ENCODE measurements at places on chromosomes 1 and 21.

DNA sequence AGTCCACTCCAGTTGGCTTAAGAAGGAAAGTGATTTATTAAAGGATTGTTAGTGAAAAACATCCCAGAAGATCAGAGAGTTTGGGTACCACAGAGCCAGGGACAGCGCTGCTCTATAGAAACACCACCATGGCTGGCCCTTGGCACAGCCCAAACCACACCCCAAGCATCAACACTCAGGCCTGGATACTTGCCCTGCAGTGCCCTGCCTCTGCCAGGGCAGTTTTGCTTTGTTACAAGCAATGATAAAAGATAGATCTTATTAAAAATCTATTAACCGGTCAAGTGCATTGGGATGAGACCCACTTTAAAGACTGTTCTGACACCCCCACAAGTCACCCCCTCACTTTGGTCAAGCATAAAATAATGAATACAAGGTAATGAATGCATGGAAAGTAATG is 56.6 kb downstream of the KIF21B start:
- DNase-seq: no peak

GRCh38 chr1:219555031-219555692 is 57.7 kb downstream of the ZC3H11B start:
- DNase-seq: peak; percentile 55

DNA sequence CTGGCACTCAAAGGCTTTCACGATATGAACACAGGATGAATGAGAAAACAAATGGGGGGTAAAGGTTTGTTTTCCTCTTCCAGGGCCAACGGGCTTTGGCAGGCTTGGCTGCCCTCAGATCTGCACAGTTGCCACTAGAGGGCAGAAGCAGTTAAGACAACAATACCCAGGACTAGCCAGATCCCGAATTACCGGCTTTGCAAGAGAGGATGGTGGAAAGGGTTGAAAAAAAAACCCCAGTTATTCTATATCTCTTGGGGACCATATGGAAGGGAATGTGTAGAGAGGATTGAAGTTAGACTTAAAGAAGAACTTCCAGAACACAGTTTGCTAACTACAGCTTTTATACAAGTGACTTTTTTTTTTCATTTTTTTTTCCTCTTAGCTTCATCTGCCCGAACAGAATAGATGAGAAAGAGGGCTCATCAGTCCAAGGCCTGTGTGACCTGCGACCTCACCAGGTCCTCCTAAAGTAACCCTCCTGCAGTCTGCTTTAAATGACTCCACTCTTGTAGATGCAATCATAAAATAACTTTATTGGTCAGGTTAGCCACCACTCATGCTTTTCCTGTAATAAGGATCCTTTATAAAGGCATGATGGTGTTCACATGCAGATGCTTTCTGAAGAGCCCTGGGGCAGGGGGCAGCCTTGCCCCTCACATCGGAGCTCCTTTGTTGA is 10.7 kb downstream of the FMOD start:
- DNase-seq: peak; percentile 77

DNA sequence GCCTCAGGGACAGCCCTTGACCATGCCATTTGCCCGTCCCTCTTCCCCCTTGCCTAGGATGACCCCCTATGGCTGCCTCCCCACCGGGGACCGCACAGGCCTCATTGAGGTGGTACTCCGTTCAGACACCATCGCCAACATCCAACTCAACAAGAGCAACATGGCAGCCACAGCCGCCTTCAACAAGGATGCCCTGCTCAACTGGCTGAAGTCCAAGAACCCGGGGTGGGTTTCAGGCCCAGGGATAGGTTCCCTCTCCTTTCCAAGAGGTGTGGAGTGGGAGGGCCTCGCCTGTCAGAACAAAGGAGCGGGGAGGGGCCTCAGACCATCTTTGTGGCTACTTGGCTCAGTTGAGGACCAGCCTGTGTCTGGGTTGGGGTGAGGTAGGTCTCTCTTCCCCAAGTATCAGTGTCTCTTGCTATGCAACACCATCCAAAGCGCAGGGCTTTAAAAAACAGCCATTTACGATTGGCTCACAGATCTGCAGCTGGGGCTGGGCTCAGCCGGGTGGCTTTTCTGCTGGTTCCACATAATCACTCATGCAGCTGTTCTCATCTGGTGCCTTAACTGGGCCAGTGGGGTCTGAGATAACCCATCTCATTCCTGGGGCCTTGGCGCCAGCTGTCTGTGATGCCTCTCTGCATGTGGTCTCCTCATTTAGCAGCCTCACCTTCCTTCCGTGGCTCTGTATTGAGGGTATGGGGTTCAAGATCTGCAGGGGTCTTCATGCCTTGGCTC is 71.7 kb downstream of the PIK3CD start:
- DNase-seq: no peak

DNA sequence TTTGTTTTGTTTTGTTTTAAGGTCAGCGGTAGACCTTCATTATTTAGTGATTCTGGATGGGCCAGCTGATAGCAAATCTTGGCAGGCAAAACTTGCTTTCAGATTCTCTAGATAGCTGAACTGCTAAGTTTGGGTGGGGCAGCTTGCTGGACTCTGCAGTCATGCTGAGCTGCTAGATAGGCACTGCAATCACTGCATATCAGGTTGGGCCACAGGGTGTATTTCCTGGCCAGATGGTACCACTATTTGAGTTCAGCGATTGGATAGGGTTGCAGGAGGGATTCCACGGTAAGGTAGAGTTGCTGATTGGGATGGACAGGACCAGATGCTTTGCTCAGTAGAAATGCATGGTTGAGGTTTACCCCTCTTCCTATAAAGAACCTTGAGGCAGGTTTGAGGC is 579.3 kb upstream of the ADGRL4 start:
- DNase-seq: no peak

DNA sequence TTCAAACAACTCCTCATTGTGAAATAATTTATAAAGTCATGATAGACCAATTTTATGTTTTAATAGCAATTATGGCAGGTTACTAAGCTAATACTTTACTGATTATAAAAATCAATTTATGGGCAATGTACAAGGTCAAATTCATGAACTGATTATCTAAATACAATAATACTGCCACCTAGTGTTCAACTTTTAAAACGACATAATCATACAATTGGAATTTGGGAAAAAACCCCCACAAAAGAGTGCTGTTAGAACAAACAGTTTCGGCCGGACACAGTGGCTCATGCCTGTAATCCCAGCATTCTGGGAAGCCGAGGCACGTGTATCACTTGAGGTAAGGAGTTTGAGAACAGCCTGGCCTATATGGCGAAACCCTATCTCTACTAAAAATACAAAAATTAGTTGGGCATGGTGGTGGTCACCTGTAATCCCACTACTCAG is 14.0 kb downstream of the GTF2B start:
- peak; percentile 43 for DNase-seq

GRCh38 chr1:99352821-99353220 is 88.5 kb downstream of the PLPPR4 start:
- DNase-seq: no peak

GRCh38 chr1:153633161-153633753 is 609 bp upstream of the CHTOP start:
- DNase-seq: no peak

DNA sequence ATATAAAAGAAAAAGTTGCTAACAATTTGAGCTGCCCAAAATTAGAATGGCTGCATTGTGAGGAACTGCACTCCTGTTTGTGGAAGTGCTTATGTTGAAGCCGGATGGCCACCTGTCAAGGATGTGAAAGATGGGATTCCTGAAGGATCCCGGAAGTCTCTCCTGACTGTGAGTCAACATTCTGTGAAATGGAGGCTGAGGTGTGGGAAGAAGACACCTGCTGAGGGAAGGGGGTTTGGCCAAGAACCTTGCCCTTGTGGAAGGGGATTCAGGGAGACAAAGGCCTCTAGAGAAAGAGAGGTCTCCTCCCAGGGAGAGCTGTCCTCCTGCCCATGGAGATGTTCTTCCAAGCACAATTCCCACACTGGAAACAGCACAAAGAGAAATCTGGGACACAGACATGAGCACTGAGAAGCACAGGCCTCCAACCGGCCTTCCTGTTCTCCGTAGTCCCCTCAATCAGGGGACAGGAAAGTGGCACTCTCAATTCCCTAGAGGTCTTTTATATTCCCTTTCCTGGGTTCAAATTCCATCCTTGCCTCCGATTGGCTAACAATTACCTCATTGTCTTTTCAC is 70.5 kb downstream of the CD2 start:
- DNase-seq: no peak

DNA sequence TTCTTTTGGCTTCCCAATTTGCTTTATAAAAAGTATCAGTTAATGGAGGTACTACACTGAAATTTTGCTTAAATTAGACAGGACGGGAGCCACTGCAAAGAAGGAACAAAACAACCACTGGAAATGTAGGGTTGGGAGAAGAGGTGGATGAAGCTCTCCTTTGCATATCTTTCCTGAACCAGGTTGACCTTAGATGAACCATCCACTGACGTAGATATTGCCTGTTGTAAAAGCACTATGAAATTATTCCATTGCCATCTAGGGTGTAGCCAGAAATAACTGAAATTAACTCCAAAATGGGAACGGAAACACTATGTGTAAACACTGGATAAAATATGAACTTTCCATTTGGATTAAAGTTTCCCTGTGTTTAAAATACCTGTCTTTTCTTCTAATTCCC is 1.2 kb upstream of the ABL2 start:
- DNase-seq: no peak

GRCh38 chr1:212915245-212916091 is 34.9 kb upstream of the VASH2 start:
- peak; percentile 39 for DNase-seq

- peak; percentile 48 for DNase-seq
Observed at GRCh38 chr1:41650028-41650880, 165.8 kb upstream of the EDN2 start.

- no peak for DNase-seq
Observed at GRCh38 chr1:108615544-108615943, 45.3 kb downstream of the HENMT1 start.

DNA sequence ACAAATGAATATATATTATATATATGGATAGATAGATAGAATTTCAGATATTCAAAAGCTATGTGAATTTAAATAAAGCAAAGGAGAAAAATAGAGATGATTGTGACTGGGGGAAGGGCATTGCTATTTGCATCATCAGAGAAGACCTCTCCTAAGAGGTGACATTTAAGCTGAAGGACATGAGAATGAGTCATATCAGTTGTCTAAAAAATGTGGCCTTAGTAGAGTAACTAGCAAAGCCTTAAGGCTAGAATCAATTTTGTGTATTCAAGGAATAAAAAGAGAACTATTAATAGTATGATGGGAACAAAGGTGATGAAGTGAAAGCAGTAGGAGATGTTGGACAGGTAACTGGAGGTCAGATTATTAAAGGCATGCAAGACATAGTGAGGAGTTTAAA is 34.8 kb upstream of the SLC35F3 start:
- DNase-seq: peak; percentile 3

DNA sequence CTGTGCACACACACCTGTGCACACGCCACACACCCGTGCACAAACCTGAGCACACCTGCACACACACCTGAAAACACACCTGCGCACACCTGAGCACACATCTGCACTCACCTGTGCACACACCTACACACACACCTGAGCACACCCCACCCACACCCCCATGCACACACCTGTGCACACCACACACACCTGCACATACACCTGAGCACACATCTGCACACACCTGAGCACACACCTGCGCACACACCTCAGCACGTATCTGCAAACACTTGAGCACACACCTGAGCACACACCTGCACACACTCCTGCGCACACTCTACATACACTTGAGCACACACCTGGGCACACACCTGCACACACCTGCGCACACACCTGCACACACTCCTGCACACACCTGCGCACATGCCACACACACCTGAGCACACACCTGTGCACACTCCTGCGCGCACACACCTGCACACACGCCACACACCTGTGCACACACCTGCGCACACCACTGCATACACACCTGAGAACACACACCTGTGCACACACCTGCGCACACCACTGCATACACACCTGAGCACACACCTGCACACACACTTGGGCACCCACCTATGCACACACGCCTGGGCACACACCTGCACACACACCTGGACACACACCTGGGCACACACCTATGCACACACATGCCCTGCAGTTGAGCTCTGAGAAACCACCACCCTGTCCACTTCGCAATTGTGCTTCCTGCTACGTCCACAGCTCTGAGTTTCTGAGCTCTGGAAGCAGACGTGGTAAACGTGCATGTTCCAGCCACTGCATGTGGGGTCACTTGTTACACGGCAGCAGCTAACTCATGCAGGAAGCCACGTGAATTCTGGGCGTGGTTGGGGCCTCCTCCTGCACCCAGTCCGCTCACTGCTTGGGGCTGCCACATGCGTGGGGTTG is 8.0 kb upstream of the C1orf159 start:
- DNase-seq: peak; percentile 33

- DNase-seq: no peak
Observed at GRCh38 chr1:45206808-45207623, 611 bp upstream of the ZSWIM5 start.

DNA sequence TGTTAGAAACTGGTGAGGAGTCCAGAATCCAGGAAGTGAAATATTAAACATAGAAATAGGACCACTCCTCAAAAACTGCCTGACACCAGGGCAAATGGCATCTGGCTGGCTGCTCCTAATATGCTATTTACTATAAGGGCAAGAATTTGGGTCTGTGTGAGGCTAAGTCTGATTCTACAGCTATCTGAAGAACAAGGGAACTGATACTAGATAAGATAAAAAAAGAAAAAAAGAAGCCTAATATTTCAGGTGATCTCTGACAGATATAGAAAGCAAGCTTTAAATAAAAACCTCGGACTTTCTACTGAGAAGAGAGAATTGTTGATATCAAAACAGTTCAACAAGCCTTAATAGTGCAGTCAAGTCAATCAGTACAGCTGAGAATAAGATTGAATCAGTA is 42.1 kb upstream of the VAV3 start:
- no peak for DNase-seq

DNA sequence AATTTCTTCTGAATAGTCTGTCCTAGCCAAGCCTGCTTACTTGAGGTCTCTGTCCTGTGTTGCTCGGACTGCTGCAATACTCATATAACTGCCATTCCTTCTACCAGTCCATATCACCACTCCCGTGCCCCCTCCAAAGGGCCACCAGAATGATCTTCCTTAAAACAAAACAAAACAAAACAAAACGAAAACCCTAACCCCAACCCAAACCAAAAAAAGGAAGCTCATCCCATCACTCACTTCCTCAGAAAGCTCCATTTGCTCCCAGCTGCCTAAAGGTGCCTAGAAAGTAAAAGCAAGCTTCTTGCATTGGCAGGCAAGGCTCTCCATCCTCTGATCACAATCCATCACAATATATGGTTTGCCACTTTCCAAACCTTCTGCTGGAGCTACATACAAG is 20.3 kb downstream of the USP24 start:
- DNase-seq: no peak

Data from fibroblast of skin of right biceps (primary cell).